Sciatic nerve (tissue), 2 donors: ENCODE measurements at places on chromosomes 13 and 19. TPM values are rescaled to one million over a fixed set of nuclear protein-coding genes. Genes with fewer than 3 reads are reported as not detected.

Gene TBC1D4
- 19.6 TPM for total RNA-seq

Gene ZNF544
- total RNA-seq = 28.9 TPM

Gene SEMA6B
- total RNA-seq = 28.2 TPM

Gene CPB2
- total RNA-seq = not detected

DNA sequence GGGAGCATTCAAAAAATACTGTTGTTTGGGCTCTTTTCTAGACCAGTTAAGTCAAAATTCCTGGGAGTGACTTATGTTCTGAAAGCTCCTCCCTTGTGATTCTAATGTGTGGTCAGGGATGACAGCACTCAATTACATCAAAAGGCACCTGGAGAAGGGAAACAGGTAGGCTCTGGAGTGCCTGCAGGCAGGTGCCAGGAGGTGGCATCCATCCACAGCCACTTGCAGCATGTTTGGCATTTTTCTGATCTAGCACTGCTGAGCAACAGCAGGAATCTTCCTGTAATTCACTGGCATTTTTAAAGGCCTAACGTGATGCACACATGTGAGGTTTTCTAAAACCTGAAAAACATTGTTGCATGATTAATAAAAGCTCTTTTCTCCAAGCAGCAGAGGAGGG lies 94.6 kb downstream of the CCNA1 start:
- DNase-seq = no peak
